Ovary (tissue), 10 donors: ENCODE measurements at places on chromosomes 13 and 19. TPM values are rescaled to one million over a fixed set of nuclear protein-coding genes. Genes with fewer than 3 reads are reported as not detected.

DNA sequence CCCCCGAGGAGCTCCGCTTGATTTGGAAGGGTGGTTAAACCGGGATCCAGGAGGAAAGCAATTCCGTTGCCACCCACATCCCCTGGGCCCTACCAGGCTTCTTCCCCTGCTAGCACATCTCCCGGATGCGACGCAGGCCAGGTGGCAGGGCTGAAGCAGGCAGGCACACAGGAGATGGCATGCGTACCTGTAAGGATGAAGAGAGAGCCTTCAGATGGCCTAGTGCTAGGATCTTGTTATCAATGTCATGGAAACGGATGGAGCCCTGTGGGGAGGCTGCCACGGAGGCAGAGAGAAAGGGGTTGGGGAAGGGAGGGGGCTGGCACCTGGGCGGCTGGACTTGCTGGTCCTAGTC, 8.5 kb upstream of the SOX1 start:
- no peak for DNase-seq

DNA sequence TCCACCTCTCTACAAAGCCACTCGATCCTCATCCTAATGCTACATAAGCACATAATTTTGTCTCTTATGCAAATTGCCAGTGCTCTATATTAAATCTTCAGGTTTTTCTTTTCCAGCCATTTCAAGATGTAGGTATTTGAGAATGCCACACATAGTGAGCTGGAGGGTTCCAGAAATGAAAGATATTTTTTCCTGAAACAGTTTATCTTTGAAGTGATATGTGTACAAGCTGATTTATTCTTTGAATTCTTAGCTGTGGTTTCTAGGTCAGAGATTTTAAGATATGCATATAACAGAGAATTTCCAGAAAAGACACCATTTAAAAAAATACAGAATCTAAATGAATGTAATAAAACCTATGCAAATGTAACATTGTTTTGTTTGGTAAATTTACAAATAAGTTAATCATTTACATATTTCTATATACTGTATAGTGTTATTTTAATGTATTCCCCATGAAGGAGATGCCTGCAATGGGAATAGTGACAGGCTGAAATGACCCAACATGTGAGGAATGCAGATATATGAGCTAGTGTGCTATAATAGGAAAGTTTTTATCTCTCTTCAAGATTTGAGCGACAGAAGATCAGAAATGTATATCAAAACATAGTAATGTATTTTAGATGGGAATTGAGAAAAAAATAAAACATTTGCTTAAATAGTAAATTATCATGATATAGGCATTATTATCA, 570.2 kb downstream of the SLITRK1 start:
- no peak for DNase-seq

The CLEC17A gene
- total RNA-seq, result not detected

The F10 gene
- 37.6 TPM for total RNA-seq

The F2RL3 gene
- total RNA-seq, result 1.2 TPM

DNA sequence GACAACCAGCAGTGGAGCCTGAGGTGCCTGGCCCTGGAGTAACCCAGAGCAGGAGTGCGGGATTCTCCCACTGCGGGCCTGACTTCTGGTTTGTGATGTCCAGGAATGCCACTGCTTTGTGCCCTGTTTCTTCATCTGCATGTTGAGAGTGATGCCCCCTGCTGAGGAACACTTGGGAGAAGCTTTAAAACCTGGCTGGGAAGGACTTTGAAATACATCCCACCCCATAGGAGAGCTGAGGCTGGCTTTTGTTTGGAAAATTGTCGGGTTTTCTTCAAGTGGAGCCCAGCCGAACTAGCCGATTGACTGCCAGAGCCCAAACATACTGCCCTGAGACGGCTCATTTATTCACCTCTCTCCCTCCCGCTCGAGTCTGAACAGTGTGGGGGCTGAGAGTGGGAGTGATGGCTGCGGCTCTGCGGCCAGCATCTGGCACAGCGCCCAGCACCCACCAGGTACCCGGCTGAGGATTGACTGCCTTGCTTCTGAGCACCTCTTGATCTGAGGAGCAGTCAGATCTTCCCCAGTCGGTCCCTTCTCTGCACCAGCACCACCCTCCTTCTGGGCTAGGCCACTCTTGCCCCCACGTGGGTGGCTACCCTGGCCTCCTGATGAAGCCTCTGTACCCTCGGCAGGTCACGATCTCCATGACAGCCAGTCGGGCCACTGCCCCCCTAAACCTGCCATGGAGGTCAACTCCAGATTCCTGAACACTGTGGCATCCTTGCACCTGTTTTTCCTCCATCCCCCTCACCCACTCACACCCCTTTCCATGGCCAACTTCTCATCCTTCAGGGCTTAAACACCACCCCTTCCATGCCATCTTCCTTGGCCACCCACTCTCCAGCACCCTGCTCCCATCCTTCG, 148.9 kb downstream of the SIPA1L3 start:
- no peak for DNase-seq

DNA sequence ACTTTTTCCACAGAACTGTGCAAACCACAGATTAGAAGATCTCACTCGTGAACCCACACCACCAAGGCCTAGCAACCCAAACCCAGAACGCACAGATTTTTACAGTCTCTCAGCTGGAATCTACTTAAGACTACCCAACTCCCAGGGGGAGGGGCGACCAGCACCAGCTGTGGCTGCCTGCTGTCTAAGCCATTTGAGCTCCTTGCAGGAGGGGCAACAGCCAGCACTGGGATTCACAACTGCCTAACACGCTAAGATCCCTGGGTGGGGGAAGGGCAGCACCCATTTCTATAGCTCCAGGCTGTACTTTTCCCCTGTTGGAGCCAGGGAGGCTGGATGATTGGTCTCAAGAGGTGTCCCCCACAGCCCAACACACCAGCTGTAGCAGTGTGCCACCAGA, 368.8 kb downstream of the SUCLA2 start:
- DNase-seq, result no peak

The RDH8 gene
- total RNA-seq, result not detected

DNA sequence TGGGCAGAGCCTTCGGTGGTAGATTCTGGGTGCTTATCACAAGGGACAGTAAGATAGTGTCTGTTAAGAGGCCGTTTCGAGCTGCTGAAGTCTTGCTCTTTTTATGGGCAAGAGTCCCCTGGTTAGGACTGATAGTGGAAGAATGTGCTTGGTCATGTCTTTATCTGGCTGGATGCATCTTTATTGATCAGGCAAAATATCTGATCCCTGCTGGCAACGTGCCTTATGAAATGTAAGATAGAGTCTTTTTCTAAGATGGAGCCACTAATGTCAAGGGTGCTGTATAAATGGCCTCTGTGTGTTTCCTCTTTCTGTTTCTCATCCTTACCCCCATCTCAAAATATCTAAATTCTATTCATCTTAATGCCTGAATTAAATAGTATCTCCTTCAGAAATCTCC, 53.3 kb downstream of the MYO16 start:
- DNase-seq, result no peak

DNA sequence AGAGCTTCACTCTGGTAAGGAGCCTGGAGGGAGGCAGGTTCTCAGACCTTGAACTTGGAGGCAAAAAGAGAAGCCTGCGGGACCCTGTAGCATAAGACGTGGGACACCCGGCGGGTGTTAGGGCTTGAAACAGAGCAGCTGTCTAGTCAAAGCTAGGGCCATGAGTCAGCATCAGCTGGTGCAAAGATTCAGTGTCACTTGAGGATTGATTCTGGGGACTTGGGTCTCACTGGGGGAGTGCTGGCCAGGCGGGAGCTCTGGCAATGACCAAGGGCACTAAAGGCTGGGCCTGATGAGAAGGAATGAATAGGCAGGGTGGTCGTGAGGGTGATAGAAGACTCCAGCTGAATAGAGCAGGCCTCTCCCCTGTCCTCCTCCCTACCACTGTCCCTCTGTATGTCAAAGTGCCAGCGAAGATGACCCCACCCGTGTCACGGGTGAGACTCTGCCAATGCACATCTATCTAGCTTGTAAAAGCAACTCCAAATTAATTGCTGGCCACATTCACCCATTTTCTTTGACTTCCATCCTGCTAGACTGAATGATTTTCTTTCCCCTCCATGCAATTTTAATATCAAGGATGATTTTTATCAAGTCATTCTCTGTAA, 97.1 kb downstream of the MBNL2 start:
- no peak for DNase-seq

DNA sequence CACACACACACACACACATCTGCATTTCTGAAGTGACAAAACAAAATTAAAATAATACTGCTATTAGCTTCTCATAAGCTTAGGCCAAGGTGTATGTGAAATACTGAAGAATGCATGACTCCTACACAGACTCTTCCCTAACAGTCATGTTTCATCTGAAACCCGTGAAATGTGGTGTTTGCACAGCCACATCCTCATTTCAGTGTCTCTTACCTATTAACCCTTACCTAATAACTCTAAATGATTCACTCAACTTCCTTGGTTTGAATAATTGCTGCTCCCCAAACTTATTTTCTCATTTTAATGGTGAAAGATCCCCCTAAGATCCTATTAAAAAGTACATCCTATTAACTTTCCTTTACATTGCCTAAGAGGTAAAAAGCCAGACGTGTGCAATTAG, 117.6 kb downstream of the MIPEP start:
- no peak for DNase-seq

- DNase-seq, result peak; percentile 93
Observed at GRCh38 chr19:6739390-6739882, at the start of gene TRIP10. TSS of gene TRIP10 (plus strand) at chr19:6739680. CDS start at chr19:6739762, 82 bp downstream.

DNA sequence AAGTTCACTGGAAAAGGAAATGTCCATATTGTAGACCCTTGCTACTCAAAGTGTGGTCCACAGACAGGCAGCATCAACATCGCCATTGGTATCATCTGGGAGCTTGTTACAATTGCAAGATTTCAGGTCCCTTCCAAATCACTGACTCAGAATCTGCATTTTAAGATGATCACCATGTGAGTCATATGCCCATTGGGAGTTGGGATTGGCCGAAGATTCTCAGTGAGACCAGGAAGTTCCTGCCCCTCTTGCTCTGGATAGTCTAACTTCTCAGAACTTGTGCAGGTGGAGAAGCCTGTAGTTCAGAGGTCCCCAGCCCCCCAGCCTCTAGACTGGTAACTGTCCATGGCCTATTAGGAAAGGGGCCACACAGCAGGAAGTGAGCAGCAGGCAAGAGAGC, 48.9 kb upstream of the URAD start:
- DNase-seq, result no peak

The EMC10 gene
- total RNA-seq, result 132 TPM

GRCh38 chr19:28425046-28425931, 787.7 kb downstream of the UQCRFS1 start:
- no peak for DNase-seq

The FSD1 gene
- total RNA-seq, result not detected

DNA sequence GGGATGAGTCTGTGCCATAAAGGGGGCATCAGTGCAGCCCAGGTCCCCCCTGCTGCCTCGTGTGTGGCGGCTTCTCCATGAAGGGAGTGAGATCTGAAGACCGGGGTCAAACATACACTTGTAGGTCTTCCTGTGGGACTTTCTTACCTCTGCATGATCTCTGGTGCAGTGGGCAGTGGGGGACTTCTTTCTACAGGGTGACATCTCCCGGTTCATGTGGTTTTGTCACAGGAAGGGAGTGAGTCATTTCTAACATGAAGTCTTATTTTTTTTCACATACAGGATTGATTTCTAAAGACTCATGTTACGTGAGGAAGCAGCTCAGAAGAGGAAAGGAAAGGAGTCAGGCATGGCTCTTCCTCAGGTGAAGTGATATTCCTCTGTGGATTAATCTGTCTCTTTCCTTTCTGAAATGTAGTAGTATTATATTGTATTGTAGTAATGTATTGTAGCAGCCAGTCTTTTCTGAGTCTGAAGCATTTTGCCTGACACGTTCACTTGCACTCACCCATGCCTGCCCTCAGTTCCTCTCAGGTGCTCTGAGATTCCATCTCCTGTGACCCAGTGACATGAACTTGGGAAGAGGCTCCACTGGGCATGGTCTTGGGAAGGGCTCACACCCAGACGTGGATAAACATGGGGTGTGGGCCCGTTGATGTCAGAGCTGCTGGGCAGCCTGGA, 15.7 kb downstream of the ZNF808 start:
- DNase-seq, result no peak

DNA sequence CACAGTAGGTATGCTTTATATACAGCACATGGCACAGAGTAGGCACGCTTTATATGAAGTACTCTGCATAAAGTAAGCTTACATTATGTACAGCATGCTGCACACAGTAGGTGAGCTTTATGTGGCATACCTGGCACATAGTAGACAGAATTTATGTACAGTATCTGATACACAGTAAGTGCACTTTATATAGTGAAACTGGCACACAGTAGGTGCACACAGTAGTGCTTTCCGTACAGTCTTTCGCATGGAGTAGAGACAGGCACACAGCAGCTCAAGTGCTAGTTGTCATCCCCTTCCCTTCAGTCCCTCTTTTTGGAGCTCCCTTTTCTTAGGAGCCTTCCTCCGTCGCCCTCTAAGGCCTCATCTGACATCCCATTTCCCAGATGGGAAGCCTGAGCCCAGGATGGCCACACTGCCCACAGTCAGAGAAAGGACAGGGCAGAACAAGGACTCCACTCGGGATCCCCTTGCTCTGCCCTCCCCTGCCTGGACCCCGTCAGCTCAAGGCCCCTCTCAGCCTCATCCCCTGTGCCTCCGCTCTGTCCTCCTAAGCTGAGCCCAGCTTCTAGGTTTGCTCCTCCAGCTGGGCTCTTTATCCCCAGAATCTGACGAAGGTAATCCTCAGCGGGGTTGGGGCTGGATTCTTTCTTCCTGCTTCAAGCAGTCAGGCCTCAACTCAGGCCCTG, 852 bp upstream of the CYP4F12 start:
- DNase-seq, result no peak

GRCh38 chr13:30920162-30920909, 12.1 kb upstream of the TEX26 start:
- DNase-seq, result no peak

- DNase-seq, result no peak
Observed at GRCh38 chr13:52383366-52383765, 22.6 kb downstream of the THSD1 start.

DNA sequence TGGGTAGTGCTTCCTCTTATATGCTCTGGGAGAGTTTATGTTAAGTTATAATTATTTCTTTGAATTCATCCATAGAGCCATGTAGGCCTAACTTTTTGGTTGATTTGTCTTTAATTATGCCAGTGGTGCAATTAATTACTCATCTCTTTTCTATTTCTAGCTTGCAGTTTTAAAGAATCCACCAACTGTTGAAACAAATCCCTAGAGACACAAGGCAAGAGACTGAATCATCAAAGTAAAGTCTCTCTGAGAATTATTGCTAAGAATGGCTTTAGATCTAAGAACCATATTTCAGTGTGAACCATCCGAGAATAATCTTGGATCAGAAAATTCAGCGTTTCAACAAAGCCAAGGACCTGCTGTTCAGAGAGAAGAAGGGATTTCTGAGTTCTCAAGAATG, 5.9 kb upstream of the ZNF551 start:
- DNase-seq, result no peak

DNA sequence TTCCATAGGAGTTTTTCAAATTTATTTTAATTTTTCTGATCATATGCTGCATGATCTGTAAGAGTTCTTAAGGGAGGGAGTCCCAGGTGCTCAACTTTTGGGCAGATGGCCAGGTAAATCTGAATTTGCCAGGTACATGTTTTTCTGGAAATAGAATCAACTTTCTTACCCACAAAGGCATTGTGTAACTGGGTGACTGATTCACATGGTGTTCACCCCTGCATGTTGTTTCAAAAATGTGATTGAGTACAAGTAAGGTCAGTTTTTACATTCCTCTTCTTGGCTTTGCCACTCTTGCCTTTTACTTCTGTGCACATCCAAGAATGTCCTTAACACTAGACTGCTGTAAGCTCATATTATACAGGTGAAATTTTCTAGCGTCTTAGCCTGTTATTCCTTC, 30.4 kb downstream of the RB1 start:
- no peak for DNase-seq

GRCh38 chr13:25733696-25734435, 317.9 kb downstream of the SHISA2 start:
- no peak for DNase-seq
